ENCODE measurements at places on chromosomes 11 and 22.

DNA sequence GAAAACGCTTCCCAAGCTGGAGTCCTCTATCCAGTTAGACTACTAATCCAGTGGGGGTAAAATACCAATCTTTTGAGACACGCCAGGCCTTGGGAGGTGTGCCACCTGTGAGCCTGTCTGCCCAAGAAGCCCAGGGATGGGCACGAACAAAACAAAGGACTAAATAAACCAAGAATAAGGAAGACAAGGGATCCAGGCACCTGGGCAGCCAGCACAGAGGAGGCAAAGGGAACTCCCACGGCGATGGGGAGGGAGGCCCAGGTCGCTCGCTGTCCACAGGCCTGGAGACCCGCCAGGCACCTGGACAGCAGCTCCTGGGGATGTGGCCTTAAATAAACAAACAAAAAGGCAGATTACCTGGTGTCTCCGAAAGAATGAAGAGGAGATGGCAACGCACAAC, 31.4 kb downstream of the LRFN4 start:
- DNase-seq: no peak

DNA sequence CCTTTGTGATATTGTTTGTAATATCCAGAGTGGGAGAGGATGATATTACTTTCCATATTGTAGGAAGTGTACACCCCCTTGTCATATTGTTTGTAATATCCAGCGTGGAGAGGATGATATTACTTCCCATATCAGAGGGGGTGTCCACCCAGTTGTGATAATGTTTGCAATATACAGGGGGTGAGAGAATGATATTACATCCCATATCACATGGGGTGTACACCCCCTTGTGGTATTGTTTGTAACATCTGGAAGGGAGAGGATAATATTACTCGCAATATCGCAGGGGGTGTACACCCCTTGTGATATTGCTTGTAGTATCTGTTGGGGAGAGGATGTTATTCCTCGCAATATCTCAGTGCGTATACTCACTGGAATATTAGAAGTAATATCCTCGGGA, 61.5 kb downstream of the PRSS23 start:
- DNase-seq: no peak

DNA sequence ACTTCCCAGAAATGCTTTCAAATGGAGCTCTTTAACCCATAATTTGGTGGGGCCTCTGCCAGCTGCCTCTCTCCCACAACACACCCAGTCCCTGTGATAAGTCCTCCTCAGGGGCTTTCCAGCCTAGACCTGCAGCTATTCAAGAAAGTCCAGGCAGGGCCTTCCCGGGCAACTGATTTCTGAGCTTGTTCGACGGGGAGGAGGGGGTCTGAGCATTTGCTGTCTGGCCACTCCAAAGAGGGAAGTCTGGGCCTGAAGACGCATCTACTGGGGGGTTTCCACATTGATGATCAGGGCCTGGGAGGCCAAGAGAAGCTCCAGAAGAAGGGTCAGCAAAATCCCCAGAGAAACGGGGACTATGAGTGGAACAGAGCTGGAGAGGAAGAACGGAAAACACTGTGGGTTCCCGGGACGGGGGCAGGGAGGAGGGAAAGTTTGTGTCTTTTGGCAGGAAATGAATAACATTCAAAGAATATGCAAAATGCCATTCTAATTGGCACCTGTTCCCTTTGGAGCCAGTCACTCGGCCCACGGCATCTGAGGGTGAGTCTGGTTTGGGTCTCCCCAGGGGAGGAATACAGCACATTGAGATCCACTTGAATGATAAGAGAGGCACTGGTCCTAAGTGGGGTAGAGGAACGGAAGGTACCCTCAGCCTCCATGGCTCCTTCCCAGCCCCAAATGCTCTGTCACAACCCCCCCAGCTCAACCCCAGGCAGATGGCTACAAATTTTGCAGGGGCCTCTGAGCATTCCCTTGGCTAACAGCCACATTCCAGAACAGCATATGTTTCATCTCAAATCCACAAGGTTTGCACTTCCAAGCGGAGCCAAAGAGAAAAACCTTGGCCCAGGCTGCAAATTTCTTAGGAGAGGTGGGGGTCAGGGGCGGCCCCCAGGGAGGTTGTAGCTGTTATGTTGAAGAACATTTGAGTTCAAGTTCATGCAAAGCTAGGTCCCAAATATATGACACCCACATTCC, 72.0 kb downstream of the RPUSD4 start:
- no peak for DNase-seq

GRCh38 chr11:60831501-60832079, 10.3 kb upstream of the CCDC86 start:
- no peak for DNase-seq

DNA sequence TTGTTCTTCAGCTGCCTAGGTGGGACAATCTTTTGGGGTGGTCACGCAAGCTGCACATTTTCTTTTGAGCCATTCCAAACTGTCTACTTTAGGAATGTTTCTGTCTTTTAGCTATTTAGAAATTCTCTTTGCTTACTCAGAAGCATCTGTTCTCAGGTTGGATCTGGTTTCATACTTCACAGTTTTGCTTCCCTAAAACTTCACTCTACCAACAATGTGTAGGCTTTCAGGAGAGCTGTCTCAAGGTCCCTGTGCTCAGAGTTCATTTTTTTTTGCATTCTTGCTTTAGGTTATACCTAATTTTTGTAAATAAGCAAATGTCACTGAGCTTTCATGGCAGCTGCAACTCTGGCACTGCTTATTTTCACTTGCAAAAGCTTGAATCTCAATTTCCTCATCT, 36.7 kb downstream of the CCDC90B start:
- DNase-seq: no peak

DNA sequence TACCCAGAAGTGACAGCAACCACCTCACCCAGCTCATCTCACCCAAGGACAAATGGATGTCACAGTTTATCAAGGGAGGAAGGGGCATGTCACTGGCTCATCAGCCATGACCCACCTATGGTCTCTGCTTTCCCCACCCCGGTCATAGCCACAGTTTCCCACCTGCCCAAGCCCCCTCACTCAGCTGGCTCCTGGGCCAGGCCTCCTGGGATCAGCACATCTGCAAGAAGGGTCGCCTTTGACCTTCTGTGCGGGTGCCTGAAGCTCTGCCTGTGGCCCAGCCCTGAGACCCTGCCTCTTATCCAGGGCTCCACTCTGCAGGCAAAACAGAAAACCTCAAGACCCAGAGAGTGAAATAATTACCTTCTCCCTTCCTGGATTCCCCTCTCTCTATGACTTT, 236.4 kb downstream of the BUD13 start:
- no peak for DNase-seq

DNA sequence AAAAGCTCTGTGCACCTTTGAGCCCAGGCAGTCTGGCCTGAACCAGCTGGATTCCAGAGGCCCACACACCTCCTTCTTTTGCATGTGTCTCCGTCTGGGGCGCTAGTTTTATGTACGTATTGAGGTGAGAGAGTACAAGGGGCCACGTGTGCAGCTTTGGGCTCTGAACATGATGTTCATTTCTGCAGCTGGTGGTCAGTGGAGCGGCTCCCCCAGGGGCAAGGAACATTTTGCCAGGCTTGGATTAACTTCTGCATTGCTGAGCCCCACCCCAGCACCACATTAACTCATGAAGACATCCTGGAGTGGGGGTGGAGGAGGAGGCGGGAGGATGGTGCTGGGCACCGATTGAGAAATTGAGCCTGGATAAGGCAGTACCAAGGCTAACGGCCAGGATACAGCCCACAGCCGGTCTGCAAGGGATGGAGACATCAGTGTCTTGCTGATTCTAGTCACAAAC, 13.8 kb downstream of the USP2 start:
- no peak for DNase-seq

- DNase-seq: no peak
Observed at GRCh38 chr11:70421123-70421522, 22.8 kb downstream of the CTTN start.

DNA sequence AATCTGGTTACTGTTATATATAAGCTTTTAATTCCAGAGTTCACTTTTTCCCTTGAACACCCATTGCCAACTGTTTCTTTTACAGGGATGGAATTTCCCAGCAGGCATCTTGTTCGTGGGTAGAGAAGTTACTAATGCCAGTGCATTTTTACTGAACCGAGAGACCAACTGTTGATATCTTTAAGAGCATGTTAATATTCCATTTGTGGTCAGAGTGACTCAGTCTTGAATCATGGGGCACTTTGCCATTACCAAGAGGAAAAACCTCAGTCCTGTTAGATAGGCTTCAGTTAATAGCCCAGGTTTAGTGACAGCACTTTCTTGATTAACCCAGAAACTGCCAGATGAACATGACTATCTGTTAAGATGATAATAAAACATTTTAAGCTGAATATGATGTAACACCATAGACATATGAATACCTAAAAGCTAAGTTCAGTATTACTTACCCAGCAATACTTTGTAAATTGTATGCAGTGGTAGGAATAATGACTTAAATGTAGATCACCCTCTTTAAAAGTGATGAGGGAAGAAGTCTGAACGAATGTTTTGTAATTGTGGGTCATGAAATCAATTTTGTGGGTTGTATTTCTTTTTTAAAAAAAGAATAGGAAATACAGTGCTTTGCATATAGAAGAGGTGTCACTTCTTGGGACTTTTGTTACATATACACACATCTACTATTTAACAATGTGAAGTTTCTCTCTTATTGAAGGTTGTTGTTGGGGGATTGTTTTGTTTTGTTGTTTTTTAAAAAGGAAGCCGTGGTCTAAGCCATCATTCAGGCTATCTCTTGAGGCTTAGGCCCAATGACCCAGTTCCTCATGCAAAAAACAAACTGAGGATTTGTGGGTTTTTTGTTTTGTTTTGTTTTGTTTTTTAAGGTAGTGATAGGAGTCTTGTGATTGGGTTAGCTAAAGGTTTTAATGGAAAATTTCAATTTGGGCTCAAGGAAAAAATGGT, 79.2 kb upstream of the GRIK4 start:
- peak; percentile 85 for DNase-seq

GRCh38 chr11:93487032-93487483, 56.1 kb downstream of the SMCO4 start:
- no peak for DNase-seq

- no peak for DNase-seq
Observed at GRCh38 chr22:19566279-19567156, 42.3 kb upstream of the CLDN5 start.

DNA sequence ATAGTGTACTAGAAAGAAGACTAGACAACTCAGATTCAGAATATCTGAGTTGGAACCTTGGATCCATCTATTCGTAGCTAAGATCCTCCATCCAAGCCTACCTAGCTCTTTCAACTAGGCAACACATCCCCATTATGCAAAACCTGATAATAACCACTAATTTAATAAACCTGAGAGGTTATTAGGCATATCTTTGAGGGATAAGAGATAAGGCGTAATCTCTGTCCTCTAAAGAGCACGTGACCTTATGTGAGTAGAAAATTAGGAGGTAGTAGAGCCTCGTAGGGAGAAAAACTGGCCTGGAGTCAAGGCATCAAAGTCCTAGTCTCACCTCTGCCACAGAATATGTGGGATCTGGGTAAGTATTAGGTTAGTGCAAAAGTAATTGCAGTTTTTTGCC, 87.8 kb downstream of the FAM168A start:
- no peak for DNase-seq

DNA sequence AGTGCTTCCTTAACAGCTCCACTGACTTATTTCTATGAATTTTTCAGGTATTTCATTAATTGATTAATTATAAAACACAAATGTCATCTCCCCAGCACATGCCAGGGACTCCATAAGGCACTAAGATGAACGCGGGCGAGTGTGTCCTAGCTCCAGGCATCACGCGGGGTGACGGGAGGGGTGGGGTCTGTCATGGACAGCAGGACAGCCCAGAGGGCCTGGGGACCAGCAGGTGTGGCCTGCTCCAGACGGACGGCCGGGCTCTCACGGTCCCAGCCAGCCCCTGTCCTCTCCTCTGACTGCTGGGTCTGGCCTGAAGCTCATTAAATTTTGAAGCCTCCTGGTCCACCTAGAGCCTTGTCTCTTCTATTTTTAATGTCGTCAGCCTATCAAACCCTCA, 531.1 kb downstream of the BRD1 start:
- no peak for DNase-seq

DNA sequence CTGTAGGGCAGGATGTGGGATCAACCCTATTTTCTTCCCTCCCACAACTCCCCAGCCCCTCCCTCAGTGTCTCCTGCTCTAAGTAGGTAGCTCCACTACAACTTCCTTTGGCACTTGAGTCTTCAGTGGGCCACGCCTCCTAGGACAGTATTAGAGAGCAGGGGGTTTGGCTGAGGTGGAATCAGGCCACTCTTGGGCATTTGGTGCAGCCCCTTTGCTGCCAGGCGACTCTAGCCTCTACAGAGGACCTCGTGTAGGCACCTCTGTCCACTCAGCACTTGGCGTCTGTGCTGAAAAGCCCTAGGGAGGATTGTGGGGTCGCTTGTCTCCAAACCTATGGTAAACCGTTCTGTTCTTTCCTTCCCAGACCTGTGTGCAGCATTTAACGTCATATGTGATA, 2.7 kb downstream of the FADD start:
- DNase-seq: no peak

DNA sequence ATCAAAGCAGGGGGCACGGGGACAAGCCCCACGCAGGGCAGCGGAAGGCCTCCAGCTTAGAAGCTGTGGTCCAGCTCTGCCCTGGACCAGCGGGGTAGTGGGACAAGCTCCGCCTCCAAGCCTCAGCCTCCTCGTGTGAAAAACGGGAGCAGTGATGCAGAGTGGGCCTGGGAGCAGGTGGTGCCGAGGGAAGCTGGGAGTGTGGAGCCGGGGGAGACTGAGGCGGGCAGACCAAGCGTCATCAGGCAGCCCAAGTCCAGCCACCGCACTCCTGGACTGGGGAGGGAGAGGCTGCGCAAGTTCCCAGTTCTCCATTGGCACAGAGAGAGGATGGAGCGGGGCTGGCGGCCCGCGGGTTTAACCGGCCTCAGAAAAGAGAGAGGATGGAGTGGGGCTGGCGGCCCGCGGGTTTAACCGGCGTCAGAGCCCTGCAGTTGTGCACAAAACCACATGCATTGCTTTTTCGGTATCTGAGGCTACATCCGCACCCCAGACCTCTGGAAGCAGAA, 68.1 kb upstream of the PHF21B start:
- no peak for DNase-seq

DNA sequence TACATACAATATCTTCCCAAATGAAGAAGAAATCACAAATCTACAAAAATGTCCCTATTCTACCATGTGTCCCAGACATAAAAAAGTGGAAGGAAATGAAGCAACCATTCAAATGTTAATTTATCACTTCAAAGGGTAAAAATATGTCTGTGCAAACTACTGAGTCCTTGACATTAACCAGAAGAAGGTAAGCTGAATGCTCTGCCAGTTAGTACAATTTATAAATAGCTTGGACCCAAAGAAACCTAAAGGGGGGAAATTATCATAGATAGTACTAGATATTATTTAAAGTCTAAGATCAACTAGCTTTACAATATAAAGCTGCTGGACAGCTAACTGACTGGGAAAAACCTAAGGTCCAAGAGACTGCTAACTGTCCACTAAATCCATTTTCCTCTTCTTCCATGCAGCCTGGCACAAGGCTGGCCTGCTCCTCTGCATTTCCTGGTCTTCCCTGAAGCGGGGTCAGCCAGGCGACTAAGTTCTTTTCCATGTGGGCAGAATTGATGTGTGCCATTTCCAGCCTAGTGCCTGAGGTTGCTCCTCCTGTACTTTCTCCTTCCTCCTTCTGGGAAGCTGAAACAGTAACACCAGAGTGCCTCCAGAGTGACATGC, 190.9 kb downstream of the CADM1 start:
- no peak for DNase-seq

GRCh38 chr11:73399159-73399590, 23.0 kb downstream of the RELT start:
- no peak for DNase-seq
